ENCODE measurements at places on chromosomes 12 and 14.

DNA sequence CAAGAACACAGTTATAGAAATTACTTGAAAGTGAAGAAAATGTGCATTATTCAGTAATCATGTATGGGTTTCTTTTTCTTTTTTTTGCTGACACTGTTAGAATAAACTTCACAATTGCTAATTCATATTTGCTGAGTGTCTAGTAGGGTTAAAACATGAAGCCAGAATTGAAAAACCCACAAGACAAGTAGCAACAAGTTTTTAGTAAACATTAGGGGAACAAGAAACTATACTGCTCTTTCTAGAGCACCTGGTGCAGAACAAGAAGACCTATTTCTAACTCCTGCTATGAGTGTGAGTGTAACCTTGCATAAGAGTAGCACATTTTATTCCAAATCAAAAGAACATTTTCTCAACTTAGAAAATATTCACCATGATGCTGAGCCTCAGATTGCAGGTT lies 83.2 kb downstream of the ITPR2 start:
- DNase-seq, result no peak

DNA sequence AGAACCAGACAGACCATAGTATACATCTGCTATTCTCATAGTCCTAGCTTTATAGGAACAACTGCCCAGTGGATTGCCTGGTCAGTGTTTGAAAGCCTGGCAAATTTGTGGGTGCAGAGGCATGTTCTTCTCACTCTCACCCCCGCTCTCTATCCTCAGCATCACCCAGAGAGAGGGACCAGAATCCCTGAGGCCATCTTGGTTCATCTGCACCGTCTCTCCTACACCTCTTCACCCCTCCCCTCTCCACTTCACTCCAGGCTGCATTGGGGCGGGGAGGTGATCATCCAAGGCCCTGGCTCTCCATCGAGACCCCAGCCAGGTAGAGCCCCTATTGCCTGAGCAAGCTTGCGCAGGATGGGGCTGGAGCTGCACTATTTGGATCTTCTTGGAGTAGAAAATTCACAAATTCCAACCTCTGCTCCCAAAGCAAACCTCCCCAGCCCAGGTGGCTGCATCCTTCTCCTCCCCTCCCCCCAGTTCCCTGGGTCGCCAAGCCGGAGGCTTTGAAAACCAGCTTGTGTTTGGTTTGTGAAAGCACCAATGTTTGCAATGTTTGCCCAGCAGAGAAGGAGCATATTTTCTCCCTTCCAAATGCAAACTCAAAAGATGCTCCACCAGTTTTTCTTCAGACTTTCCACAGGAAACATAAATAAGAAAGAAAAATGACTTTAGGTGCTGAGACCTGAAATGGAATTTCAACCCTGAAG lies 18.6 kb upstream of the COL2A1 start:
- DNase-seq, result no peak

DNA sequence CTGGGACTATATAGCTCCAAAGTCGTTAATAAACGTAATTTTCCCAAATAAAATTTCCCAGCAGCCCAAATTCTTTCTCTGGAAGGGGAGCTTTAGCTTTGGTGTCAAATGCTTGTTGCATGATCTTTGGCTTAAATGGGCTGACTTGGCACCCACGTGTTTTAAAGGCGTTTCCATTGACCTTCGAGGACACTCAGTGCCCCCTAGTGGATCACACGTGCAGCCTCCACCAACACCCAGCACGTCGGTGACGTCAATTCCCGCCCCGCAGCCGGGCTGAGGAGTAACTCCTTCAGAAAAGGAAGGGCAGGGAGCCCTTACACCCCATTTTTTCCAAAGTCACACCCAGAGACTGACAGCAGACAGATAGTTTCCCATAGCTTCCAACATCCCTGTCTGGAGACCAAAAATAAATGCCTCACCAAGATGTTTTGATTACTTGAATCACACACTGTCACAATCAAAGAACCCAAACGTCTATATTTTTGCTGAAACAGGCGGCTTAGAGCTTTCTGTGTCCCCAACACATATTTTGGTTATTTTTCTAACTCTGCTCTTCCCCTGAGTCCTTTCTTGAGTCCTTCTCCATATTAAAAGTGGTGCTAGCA lies 707.9 kb downstream of the AACS start:
- no peak for DNase-seq

GRCh38 chr14:75619548-75619947 lies 41.1 kb downstream of the ERG28 start:
- DNase-seq, result no peak

DNA sequence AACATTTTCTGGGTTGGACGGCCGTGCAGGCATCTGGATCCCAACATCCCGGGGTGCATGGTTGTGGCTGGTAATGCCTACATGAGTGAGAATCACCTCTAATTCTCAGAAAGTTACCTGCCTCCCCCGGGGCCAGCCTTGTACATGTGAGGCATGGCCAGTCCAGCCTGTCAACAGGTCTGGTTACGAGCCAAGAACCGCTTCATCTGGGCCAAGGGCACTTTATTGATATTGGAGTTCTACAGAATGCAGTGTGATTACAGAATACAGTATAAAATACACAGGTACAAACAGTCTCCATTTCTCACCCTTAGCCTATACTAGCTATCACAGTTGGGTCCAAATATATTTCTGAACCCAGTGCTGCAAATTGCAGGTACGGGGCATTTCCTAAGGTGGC lies 84.9 kb upstream of the EVL start:
- no peak for DNase-seq

- no peak for DNase-seq
These were observed 10.8 kb downstream of the SINHCAF start for GRCh38 chr12:31315044-31315715.

DNA sequence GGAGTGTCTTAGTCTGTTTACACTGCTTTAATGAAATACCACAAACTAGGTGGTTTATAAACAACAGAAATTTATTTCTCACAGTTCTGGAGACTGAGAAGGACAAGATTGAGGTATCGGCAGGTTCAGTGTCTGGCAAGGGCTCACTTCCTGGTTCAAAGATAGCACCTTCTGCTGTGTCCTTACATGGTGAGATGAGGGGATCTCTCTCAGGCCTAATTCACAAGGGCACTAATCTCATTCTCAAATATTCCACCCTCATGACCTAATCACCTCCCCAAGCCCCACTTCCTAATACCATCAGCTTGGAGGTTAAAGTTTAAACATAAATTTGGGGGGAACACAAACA lies 35.0 kb upstream of the PLEK2 start:
- no peak for DNase-seq

DNA sequence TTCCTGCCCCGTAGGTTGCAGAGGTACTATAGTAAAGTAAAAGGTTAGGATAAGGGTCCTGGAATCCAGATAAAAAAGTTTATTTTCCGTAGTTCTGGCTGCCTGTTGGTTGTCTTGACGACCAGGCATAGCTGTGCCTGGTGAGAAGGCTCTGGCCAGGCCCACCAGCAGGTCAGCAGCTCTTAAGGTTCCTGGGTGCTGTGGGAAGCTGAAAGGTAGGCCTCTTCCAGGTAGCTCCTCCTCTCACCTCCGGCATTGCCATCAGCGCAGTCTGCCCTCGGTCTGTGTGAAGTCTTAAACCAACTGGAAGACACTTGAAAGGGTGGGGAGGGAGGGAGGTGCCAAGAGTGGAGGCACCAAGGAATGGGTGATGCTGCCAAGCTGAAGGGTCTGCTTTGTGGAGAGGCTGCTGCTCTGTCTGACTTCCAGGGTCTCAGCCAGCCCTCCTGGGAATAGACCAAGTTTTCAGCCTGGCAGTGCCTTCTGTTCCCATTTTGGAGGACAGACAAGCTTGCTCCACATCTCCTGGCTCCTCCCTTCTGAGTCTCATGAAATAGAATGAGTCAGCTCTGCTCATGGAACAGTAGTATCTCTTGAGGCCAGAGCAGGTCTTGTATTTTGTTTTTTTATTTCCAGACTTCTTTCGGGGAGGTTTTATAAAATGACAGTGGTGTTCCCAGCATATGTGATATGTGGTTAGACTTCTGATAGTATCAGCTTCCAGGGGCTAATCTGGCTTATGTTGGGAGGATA lies 5.2 kb upstream of the ACADS start:
- DNase-seq, result peak; percentile 70

DNA sequence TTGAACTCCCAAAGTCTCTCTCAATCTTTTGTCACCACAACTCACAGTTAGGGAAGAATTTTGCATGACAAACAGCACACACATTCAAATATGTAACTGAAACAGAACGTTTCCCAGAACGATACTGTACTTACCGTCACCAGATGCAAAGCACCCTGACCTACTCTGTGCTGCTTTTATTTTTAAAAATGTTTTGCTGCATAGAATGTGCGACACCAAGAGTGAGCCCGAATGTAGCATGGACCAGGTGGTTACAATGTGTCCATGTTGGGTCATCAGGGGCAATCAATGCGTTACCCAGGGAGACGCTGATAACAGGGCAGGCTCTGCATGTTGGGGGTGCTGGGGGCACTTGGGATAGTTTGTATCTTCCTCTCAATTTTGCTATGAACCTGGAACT lies 14.6 kb upstream of the EIF5 start:
- no peak for DNase-seq

DNA sequence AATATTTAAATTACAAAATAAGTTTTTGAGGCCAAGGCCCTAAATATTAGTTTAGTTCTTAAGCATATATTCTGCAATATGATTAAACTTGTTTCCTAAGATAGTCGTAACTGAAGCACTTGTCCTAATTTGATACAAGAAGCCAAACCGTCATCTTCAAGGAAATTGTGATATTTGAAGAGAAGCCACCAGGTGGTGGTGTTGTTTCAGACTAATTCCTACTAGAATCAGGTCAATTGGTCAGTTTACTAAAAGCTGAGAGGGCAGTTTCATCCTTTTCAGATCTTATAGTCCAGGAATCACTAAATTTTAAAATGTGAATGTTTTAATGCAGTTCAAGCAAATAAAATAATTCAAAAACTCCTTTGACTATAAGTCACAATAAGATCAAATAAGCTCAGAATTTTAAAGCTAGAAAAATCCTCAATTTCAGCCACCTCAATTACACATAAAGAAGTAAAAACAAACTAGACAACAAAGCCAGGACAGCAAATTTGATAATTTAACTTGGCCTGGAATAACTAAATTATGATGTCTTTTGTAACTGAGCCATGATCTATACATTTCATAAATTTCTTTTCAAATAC lies 7.1 kb upstream of the ARL1 start:
- peak; percentile 61 for DNase-seq

DNA sequence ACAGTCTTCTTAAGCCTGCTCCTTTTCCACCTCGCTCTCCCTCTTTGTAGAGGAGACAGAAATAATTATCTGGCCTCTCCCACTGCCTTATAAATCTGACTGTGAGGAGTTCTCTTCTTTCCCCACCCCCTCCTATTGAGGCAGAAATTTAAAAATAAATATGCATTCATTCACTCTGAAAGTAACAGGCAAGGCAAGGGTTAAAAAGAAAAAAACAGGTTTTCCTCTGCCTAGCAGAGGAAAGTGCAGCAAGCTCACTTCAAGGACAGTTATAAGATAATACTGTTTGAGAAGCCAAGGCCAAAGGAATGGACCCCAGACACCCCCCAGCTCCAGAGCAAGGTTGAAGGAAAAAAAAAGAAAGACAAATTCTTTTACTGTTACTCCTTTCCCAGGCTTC lies 56.3 kb downstream of the DHRS2 start:
- DNase-seq, result no peak

GRCh38 chr14:22883173-22883976 lies at the start of gene REM2:
TSS of gene REM2 (plus strand) at chr14:22883222. CDS start at chr14:22883288, 66 bp downstream.
- no peak for DNase-seq

DNA sequence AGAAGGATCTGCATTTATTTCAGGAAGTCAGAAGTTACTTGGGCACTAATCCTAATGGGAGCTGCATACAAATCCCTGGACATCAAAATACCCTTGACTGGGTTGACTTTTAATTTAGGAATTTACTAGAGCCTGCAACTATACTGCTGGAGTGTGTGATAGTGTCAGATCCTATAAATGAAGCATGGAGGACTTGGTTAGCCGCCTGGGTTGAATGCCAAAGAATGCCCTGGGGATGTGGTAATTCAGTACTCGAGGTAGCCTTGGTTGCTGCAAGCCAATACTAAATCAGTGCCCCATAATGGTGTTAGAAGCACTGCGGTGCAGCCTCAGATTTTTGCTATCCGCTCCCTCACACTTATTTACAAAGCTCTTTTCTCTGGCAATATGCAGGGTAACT lies 184.9 kb downstream of the CAPZA3 start:
- DNase-seq, result no peak

DNA sequence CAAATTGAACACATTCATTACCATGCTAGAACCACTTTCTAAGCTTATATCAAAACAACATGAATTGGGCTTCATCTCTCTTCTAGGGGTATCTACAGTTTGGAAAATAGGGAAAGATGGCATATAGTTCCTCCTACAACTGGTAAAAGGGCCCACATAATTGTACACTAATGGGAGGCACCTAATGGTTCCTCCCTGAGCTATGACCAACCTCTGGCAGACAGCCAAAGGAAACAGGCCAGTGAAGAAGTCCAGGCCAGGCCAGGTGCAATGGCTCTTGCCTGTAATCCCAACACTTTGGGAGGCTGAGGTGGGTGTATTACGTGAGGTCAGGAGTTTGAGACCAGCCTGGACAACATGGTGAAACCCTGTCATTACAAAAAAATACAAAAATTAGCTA lies 23.2 kb upstream of the APOF start:
- DNase-seq, result no peak

DNA sequence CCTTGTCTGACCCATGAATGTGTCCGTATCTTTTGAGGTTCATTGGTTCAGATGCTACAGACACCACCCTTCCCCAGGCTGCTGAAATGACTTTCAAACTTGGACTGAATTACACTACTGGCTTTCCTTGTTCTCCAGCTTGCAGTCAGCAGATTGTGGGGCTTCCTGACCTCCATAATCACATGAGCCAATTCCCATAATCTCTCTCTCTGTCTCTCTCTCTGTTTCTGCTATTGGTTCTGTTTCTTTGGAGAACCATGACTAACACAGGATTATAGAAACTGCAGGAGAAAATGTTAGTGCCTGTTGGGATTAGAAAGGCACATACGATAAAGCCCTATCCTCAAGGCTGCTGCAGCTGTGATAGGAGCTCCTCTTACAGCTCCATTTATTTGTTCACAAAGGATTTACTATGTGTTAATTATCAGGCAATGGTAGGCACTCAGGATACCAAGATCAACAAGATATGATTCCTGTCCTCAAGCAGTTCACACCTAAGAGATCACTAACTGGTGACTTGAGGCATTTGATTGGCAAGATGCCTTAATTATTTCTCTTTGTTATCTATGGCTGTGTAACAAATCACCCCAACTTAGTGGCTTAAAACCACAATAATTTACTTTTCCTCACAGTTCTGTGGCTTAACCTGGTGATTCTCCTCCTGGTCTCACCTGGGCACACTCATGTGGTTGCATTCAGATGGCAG lies 10.2 kb upstream of the NYNRIN start:
- DNase-seq, result no peak

DNA sequence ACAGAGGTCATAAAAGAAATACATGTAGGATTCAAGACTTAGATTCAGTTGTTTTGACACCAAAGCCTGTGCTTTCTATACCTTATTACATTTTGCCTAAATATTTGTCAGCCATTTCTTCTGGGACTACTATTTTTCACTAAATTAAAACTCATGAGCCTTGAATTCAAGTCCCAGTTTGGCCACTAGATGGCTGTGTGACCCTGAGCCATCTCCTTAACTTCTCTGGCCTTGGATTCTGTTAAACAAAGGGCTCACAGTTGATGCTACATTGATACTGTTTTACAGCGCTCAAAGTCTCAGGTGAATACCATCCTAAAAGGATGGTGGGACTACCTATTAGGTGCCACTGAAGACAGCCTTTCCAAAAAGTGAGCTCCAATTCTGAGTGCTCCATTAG lies 39.6 kb upstream of the CCDC198 start:
- peak; percentile 4 for DNase-seq

Measured in AG10803 (cell line).